B cell (primary cell): ENCODE measurements at places on chromosomes 16 and 17. TPM values are rescaled to one million over a fixed set of nuclear protein-coding genes. Genes with fewer than 3 reads are reported as not detected.

TSPAN10 gene
- 0.34 and 0.45 TPM in 2 replicates for polyA plus RNA-seq

EARS2 gene
- polyA plus RNA-seq, result 13.0 and 15.1 TPM in 2 replicates

PLA2G10 gene
- polyA plus RNA-seq, result not detected in 2 replicates

TP53TG3C gene
- polyA plus RNA-seq, result not detected in 2 replicates

NOS2 gene
- polyA plus RNA-seq, result 0.12 TPM in 2 replicates

IRX5 gene
- 0.12 TPM in 1 of 2 replicates, not detected in the other for polyA plus RNA-seq
